ENCODE measurements at places on chromosomes 12 and 14. TPM values are rescaled to one million over a fixed set of nuclear protein-coding genes. Genes with fewer than 3 reads are reported as not detected.

DNA sequence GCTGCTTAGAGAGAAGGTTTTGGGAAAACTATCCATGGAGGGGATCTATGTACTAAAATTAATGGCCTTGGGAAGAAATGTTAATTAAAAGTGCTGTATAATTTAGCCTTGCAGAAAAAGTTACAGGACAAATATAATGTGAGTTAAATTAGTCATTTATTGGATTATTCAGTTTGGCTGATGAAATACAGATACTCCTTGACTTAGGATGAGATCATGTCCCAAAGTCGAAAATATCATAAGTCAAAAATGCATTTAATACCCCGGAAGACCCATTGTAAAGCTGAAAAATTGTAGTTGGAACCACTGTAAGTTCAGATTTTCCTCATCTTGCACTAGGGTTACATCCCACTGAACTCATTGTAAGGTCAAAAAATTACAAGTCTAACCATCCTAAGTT, 9.7 kb downstream of the RTRAF start:
- no peak for DNase-seq

DNA sequence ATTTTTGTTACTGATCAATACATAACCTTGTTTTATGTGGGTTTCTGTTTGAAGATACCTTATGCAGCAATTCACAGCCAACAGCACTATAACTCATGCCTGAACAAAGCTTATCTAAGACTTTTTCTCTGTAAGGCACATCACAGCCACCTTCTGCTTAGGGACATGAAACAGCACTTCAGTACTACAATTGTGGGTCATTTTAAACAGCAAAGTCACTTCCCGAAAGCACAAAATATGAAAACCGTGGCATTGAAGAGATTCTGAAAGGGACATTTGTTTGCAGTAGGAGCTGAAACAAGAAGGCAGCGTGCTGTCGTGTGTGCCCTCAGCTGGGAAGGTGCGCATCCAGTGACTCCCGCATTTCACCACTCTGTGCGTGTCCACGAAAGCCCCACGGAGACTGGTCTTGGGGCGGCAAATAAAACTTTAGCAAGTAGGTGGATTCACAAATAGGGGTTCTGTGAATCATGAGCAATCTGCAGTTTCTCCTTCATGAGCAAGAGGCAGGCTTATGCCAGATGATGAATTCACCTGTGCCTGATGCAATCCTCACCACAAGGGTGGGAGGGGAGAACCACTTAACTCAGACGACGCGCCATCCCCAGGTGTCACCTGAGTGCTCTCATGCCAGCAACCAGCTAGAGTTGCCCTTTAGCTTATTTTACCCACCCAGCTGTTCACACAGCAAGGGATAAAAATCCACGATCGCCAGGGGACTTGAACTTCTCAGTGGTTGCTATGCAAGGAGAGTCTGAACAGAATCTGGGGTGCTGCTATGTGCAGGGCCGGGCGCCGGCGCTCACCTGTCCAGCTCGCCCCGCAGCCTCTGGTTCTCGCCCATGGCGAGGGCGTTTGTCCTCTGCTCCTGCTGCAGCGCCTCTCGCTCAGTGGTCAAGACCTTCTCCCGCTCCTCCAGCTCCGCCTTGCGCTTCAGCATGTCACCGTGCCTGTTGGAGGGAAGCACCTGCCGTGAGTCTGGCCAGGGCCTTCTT, 54.9 kb upstream of the GPR68 start:
- DNase-seq, result no peak

- DNase-seq, result no peak
Measured at GRCh38 chr14:66069830-66070541, 416.2 kb upstream of the CCDC196 start.

The NPFF gene
- not detected for polyA plus RNA-seq

- no peak for DNase-seq
Measured at GRCh38 chr14:37369425-37369824, 171.7 kb downstream of the MIPOL1 start.

GRCh38 chr12:107109726-107110719, 16.7 kb upstream of the CRY1 start:
- DNase-seq, result peak; percentile 88

GRCh38 chr14:75752086-75752485, 91.0 kb downstream of the TTLL5 start:
- no peak for DNase-seq

The NTS gene
- polyA plus RNA-seq, result 0.68 TPM

GRCh38 chr12:45730348-45731189, 1.1 kb downstream of the ARID2 start:
- no peak for DNase-seq

- DNase-seq, result no peak
Measured at GRCh38 chr14:65164068-65164824, 61.9 kb upstream of the MAX start.

The CMTM5 gene
- 1.4 TPM for polyA plus RNA-seq

Measured in forelimb muscle (tissue), 1 donor.